Fibroblast of skin of left quadriceps (primary cell): ENCODE measurements at places on chromosomes 1 and 21.

GRCh38 chr1:156165083-156165482 lies 11.7 kb downstream of the SEMA4A start:
- no peak for DNase-seq

DNA sequence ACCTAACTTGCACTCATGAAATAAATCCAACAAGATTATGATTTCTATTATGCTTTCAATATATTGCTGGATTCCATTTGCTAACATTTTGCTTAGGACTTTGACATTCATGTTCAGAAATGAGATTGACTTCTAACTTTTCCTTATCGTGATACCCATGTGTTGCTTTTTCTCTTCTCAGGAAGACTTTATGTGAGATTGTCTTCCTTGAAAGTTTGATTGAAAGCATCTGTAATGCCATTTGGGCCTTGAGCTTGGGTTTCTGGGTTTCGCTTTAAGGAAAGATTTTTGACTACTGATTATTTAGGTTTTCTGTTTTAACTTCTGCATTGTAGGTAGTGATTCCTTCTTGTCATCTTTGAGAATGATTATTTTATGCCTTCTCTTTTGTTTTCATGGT lies 27.8 kb downstream of the AGMAT start:
- DNase-seq: no peak

DNA sequence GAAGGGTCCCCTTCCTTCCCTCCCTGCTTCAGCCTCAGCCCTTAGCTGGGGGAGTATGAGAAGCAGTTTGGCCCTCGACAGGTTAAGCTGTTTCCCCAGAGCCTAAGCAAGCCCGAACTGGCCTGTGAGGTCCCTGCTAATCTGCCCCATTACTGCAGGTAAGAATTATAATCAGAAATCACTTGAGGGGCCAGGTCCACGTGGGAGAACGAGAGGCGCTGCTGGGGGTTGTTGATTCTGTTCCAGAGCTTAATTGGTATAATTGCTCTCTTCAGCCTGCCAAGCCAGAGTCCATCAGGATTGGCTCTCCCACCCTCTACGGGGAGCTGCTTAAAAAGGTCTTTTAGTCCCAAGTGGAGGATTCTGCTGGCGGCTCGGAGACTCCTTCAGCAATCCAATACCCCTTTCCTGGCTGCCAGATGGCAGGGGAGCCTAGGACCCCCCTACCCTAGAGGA lies 70.8 kb downstream of the UBE2T start:
- no peak for DNase-seq

DNA sequence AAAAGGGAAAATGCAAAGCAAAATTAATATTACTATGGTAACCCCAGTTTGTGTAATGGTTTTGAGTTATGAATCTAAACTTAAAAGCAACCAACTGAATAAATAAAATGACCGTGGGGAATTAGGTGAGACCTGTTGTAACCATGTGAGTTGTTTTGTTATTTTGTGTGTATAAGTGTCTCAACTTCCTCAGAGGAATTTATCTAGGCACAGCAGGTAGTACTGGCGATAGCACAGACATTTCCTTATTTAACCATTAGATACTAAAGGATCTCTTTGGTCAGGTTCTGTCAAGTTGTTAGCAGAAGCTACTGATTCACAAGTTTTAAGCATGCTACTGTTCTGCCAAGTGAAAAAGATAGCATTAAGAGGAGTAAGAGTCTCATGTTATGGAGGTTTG lies 39.3 kb upstream of the LRRC7 start:
- DNase-seq: no peak

- DNase-seq: no peak
These were observed 103.9 kb upstream of the SLC2A1 start for GRCh38 chr1:43062527-43063095.

GRCh38 chr1:61392409-61393242 lies 310.3 kb downstream of the NFIA start:
- DNase-seq: no peak

DNA sequence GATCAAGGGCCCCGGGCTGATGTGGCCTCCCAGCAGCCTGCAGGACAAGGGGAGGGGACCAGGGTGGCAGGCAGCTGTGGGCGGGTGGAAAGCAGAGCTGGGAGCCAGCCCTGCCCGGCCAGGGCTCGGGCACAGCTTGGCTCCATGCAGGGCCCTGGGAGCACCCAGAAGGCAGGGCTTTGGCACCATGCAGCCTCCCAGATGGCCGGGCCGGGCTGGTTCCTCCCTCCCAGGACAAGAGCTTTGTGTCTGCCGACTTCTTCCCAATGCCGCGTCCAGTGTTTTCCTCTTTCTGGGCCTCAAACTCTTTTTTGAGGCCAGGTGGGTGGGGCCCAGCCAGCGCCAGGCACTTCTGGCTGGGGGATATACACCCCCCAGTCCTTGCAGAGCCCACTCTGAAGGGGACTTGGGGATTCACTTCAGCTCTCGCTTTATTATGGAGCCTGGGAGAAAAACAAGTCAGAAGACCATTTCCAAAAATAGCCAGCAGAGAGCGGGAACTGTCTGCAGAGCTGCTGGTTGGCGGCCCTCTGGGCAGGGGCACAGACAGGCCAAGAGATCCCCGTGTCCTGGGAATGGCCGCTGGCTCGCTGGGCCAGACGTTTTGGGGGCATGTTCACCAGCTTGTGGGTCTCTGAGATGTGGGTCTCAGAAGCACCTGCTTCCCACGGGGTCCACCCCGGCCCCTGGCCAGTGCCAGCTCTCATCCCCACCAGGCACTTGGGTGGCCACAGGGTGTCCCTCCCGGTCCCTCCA lies 103.8 kb upstream of the ARHGEF16 start:
- DNase-seq: no peak

GRCh38 chr1:211515090-211516023 lies 23.4 kb upstream of the RD3 start:
- peak; percentile 34 for DNase-seq

DNA sequence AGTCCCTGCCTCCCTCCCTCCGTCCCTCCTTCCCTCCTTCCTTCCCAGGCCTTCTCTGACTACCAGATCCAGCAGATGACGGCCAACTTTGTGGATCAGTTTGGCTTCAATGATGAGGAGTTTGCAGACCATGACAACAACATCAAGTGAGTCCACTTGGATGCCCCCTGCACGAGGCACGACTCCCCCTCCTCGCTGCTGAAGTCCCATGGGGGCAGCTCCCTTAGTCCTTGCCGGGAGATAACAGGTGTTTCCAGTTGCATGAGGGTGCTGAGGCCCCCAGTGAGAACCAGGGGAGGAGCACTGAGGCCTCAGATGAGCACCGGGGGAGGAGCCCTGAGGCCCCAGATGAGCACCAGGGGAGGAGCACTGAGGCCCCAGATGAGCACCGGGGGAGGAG lies 200.0 kb downstream of the LIPI start:
- no peak for DNase-seq

DNA sequence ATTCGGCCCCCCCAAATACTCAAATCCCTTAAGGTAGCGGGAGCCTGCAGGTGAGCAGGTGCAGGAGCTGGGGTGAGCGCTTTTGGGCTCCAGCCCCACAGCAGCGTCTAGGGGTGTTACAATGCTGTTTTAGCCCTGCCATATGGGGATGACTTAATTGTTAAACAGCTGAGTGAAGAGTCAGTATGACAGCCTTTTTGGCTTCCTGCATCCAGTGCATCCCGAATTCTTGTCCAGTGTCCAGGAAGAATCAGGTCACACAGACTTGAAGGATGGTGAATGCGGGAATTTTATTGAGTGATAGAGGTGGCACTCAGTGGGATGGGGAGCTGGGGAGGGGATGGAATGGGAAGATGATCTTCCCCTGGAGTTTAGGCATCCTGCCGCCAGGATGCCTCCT lies 30.4 kb upstream of the HHAT start:
- no peak for DNase-seq

DNA sequence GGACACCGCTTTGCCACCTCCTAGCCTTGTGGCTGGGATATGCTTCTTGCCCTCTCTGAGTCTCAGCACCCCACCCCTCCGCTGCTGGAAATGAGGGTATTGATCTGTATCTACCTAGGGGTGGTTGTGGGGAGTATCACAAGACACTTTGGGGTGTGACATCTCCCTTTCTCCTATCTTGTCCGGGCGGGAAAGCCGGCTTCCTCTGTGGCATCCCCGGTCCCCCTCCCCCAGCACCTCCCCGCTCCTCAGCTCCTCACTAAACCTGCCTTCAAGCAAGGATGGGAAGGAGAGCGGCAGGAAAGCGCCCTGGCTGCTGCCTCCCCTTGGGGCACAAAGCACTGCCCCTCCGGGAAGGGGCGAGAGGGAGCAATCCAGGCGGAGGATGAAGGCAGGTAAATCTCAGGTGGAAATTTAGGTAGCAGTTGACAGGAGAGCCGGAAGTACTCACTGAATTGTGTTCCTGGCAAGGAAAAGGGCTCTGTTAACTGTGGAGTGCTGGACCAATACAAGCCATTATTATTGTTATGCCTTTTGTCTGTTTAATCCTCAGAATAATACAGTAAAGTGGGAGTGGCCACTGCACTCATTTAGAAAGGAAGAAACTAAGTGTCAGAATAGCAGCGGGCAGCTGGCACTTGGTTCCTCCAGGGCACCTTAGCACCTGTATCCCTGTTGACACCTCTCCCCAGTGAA lies 49.0 kb upstream of the LRP8 start:
- no peak for DNase-seq

- DNase-seq: no peak
These were observed 1.9 kb downstream of the RIMS3 start for GRCh38 chr1:40663324-40664166.

- no peak for DNase-seq
These were observed 422.9 kb downstream of the PTBP2 start for GRCh38 chr1:97144527-97144926.

- no peak for DNase-seq
These were observed 1.9 kb upstream of the MGST3 start for GRCh38 chr1:165629151-165629550.

GRCh38 chr1:160171354-160171753 lies 19.0 kb upstream of the CASQ1 start:
- no peak for DNase-seq

DNA sequence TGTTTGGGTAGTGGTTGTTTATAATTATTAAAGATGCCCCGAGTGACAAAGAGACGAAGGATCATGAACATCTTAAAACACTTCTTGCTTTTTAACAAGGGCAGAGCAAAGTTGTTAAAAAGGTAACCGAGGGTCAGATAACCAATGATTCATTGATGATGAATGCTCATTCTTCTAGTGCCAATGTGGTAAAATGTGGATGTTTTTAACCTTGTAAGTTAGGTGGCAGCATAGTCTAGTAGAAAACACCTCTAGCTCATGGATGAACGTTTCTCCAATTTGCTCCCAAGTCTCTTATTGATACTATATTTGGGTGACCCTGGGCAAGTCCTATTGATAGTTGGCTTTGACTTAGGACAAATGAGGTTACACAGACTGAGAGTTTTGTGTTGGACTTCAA lies 167.9 kb downstream of the KIF26B start:
- no peak for DNase-seq

- DNase-seq: peak; percentile 53
These were observed 194.3 kb upstream of the CAMK1G start for GRCh38 chr1:209389258-209389657.

- no peak for DNase-seq
These were observed 9.8 kb downstream of the FBXO42 start for GRCh38 chr1:16342331-16343062.

GRCh38 chr1:28507646-28508434 lies 2.0 kb downstream of the RCC1 start:
- no peak for DNase-seq

DNA sequence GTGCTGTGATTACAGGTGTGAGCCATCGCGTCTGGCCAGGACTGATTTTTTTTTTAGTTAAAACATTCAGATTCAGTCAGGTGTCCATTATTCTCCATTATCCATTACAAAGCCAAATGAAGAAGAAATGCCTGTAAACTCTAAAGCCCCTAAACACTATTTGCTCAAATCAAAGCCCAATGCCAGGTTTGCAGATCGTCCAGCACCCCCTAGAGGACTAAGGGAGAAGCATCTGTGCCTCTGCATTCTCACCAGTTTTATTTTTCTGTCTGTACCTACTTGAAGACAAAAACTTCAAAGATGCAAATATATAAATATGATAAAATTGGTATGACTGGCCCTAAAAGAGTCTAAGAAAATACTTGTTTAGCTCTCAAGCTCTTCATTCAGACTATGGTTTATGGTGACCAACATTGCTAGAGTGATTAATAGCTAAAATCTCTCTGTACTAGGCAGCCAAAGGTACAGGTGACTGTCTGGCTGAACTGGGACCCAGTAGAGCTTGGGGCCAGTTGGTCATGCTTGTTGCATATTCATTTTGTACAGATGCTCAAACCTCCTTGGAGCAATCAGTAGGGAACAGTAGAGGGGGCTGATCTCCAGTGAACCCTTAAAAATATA lies 138.4 kb downstream of the SYT2 start:
- no peak for DNase-seq

DNA sequence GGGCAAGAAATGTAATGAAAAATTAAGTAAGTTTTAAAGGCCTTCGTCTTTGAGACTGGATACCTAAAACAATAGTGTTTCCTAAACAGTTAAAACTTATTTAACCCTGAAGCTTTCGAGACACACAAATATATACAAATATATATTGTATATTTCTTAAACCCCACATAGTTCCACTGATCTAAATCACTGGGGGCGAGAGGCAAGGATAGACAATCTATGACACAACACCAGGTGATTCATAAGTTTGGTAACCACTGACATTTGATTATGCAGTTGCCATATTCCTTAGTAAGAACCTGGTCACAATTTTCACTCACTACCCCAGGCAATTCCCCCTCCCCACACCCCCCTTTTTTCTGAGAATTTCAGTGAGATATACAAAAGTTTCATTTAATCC lies 55.3 kb upstream of the BOLA1 start:
- no peak for DNase-seq

DNA sequence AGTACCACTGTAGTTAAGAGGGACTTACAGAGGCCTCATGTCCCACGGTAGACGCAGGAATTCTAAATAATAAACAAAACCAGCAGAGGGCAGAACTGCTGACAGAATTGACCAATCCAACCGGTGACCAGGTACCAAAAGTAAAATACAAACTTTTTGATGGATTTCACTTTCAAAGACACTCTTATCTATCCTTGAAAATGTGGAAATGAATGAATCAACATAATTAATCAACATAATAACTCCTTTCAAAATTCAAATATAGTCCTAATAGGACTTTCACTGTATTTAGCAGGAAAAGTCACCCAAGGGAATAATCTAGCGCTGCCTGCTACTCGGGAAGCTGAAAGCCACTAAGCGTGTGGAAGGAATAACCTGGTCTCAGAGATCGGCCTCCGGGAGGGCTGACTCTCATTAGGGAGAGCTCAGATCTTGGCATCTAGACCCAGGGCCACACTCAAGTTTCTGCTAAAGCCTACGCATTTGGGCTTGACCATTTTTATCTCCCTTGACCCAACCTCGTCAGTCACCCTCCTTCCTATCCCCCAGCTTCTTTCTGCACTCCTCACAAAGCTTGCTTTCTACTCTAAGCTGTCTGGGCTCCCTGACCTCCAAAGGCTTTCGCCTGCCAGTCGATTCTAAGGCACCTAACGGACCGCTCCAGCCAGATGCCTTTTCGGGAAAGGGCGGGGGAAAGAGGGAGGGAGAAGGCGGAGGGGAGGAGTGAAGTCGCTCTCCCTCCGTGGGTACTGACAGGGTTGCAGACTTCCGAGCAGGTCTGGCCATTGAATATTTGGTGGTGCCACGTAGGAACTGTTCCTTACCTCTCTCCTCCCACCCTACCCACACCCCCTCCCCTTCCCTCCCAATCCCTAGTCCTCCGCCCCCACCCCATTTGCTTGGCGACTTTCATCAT lies 1.6 kb downstream of the COL11A1 start:
- no peak for DNase-seq

- DNase-seq: no peak
These were observed 129.8 kb upstream of the PALMD start for GRCh38 chr1:99516141-99516540.

- DNase-seq: no peak
These were observed 27.7 kb downstream of the CXADR start for GRCh38 chr21:17540530-17540929.

GRCh38 chr1:184745110-184745509 lies 9.5 kb downstream of the EDEM3 start:
- DNase-seq: no peak
